ENCODE measurements at places on chromosomes 1 and 21.

GRCh38 chr1:182611326-182611725, 7.1 kb upstream of the RGS16 start:
- no peak overlapping the region for H3K27ac ChIP-seq
- no peak overlapping the region for H3K4me3 ChIP-seq
- peaks cover 57% of the 10 kb centered on the region for H3K27me3 ChIP-seq
- DNase-seq, result no peak

DNA sequence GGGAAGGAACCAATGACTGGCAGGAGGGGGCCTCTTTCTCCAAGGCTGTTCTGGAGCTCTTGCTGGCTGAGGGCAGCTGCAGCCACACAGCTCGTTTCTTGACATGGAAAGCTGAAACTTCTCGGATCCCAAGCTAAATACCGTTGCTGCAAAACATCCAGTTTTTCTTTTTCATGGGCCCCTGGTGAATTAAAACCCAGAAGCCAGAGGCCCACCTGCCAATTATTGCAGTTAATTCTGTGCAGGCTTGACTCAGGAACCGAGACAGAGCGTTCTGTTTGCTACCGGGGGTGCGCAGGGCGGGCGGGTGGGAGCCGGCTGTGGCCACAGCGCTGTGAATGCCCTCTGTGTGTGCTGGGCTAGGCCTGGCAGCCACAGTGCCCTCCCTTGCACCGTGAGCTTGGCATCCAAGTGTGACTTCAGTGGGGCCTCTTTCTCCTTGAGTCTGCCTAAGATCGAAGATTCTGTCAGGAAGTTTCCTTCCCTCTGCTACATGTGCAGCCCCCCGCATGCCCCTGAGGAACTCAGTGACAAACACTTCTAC, 19.9 kb upstream of the KCNE2 start:
- peaks cover 10% of the 10 kb centered on the region for H3K4me1 ChIP-seq
- no peak overlapping the region for H3K27ac ChIP-seq
- no peaks in the 10 kb centered on the region for H3K36me3 ChIP-seq
- no peak for DNase-seq
- no peaks in the 10 kb centered on the region for H3K27me3 ChIP-seq
- H3K4me3 ChIP-seq, result no peak overlapping the region

- H3K27ac ChIP-seq, result no peak overlapping the region
- H3K36me3 ChIP-seq, result peaks cover 26% of the 10 kb centered on the region
- no peaks in the 10 kb centered on the region for H3K27me3 ChIP-seq
- peaks cover 4% of the 10 kb centered on the region for H3K4me1 ChIP-seq
- DNase-seq, result no peak
Observed at GRCh38 chr1:119101563-119101962, 38.9 kb downstream of the WARS2 start.

DNA sequence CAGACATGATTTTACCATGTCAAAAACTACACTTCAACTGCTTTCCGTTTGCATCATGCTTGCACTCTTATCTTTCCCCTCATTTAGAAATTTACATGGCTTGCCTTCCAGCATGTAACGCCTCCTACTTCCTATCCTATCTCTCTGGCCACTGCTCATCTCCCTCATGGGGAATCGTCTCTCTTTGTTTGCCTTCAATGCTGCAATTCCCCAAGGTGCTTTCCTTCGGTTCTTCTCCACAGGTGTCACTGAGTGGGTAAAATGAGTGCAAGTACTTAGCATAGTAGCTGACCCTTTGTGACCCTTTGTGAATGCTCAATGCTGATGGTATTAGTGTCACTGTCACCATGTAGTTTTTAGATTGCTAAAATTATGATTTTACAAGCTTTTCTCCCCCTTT, 63.1 kb downstream of the APP start:
- H3K27ac ChIP-seq, result no peak overlapping the region
- H3K4me3 ChIP-seq, result no peak overlapping the region
- peaks cover 6% of the 10 kb centered on the region for H3K4me1 ChIP-seq
- peaks cover 69% of the 10 kb centered on the region for H3K36me3 ChIP-seq

- H3K27me3 ChIP-seq, result peaks cover 33% of the 10 kb centered on the region
- no peak for DNase-seq
- H3K4me3 ChIP-seq, result no peak overlapping the region
- no peak overlapping the region for H3K27ac ChIP-seq
- H3K36me3 ChIP-seq, result no peaks in the 10 kb centered on the region
Observed at GRCh38 chr1:30315185-30315960, 408.0 kb downstream of the MATN1 start.

GRCh38 chr1:175269151-175269550, 76.6 kb upstream of the KIAA0040 start:
- no peaks in the 10 kb centered on the region for H3K27me3 ChIP-seq
- DNase-seq, result no peak
- H3K4me3 ChIP-seq, result no peak overlapping the region
- peaks cover 8% of the 10 kb centered on the region for H3K4me1 ChIP-seq
